Activated effector memory CD4-positive, alpha-beta T cell treated with Interleukin-2 at 50 U/mL for 16 hours (primary cell): ENCODE measurements at places on chromosomes 2 and 18.

GRCh38 chr2:16115881-16116830 is 175.8 kb downstream of the MYCN start:
- no peak for DNase-seq

DNA sequence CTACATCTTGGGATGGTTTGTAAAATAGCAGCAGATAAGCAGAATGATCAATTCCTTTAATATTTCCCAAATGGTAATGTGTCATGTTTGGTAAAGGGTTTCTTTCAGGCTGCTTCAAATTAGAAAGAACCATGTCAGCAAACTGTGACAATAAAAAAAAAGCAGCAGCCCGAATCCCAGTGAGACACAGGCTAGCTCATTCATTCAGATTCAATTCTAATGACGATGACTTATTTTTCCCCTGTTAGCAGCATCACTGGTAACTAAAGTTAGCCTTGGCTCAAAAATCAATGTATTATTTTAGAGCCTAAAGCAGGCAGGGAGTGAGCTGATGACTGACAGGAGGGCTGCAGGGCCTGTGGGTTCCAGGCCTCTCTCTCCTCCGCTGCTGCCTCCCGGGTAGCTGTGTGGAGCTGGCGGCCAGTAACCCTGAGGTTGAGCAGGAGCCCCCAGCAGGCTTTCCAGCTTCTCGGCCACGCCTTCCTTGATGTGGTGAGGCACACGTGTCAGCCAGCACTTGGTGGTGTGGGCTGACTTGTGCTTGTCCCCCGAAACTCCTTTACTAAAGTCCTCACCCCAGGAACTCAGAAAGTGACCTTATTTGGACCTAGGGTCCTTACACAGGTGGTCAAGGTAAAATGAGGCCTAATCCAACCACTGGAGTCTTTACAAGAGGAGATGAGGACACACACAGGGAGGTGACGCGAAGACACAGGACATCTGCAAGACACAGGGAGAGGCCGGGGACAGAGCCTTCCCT is 120.5 kb upstream of the HS6ST1 start:
- no peak for DNase-seq

DNA sequence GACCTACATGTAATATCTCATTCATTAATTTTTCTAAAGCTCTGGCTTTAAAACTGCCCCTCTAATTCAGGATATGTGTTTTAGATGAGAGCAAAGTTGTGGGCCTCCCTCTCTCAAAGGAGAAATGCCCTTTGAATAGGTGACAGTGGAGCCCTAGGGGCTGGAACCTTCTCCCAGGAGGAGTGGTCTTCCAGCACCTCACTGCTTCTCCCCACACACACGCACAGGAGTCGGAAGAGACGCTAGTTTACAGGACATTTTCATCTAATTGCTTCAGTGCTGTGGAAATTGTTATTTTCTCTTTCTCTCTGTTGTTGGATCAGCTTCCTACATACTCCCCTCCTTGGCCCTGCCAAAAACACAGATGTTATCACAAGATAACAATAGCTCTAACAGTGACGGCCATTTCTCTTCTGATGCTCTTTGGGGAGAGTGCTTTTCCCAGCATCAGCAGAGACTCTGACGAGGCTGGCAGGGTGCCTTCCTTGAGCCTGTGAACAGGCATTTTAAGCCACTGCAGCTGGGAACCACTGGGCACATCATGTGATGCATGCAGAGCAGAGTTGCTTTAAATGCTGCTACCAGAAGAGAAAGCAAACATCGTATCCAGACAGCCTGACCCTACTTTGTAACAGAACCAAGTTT is 209.4 kb upstream of the SP5 start:
- no peak for DNase-seq

DNA sequence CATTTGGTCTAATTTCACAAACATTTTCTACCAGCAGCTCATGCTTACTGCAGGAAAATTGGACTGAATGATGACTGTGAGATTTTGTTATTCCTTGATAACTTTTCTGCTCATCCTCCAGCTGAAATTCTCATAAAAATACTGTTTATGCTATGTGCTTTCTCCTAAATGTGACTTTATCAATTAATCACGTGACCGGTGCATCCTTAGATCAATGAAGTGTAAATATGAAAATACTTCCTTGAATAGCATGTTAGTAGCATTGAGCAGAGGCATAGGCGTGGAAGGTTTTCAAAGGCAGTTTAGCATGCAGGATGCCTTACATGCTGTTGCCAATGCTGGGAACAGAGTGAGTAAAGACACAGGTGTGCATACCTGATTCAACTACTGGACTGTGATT is 1002.5 kb downstream of the CBLN2 start:
- DNase-seq: no peak

DNA sequence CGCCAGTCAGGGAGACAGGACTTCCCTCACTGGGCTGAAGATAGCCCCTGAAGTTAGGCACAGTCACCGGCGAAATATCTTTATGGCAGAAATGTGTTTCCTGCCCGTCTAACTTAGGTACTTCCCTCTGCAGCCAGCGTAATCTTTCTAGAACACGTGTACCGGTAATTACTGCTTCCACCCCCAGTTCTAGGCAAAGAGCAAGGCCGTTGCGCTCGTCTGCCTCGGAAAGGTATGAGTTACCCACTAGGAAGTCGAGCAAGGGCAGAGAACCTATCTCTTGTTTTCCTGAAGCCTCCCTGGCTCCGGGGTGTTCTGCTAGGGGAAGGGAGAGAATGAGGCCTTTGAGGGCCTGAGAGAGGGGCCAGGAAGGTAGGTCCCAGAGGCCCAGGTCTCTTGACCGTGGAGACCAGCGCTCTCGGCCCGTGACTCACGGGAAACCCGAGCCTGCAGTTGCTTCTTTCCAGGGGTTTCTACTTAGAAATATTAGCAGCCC is 70.0 kb downstream of the TWSG1 start:
- no peak for DNase-seq

DNA sequence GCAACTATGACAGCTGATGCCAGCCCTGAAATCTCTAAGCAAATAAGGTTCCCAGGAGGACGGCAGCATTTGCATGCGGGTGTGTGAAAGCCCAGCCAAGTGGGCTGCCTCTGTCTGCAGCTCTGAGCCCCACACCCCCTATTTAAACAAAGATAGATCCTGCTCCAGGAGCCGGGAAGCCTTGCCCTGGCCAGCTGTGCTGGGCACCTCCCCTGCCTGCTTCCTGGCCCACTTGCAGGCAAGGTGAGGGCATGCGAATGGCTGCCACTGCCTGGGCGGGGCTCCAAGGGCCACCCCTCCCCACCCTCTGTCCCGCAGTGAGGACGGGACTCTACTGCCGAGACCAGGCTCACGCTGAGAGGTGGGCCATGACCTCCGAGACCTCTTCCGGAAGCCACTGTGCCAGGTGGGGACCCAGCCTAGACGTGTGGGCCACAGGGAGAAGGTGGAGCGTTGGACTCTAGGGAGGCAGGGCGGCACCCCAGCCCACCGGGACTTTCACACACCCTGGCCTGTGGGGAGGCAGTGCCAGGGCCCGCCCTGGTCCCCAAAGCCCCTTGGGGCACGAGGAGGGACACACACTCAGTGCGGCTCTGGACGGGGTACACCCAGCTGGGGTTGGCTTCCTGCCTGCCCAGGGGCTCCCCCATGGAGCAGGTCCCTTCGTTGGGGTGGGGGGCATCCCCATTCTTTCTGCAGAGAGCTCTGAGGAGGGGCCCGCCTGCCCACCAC is at the start of gene ANO7:
ANO7 (plus strand) TSS at position 317 of the 732 bp plus-strand sequence. CDS start 1,387 bp downstream, outside the sequence.
- DNase-seq: no peak

DNA sequence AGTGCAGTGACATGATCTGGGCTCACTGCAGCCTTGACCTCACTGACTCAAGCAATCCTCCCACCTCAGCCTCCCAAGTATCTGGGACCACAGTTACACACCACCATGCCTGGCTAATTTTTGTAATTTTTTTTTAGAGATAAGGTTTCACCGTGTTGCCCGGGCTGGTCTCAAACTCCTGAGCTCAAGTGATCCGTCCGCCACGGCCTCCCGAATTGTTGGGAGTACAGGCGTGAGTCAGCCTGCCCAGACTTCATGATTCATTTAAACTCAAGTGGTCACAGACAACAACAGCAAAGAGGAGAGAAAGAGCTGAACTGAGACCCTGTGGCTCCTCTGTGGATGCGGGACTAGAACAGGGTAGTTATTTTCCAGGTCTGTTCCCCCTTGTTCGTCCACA is 83.0 kb downstream of the TSHZ1 start:
- DNase-seq: no peak

GRCh38 chr2:113192459-113193100 is 18.8 kb downstream of the PSD4 start:
- no peak for DNase-seq

GRCh38 chr2:18605115-18605514 is 15.7 kb upstream of the NT5C1B start:
- no peak for DNase-seq

- DNase-seq: no peak
Measured at GRCh38 chr2:159128191-159128590, 158.3 kb downstream of the WDSUB1 start.

DNA sequence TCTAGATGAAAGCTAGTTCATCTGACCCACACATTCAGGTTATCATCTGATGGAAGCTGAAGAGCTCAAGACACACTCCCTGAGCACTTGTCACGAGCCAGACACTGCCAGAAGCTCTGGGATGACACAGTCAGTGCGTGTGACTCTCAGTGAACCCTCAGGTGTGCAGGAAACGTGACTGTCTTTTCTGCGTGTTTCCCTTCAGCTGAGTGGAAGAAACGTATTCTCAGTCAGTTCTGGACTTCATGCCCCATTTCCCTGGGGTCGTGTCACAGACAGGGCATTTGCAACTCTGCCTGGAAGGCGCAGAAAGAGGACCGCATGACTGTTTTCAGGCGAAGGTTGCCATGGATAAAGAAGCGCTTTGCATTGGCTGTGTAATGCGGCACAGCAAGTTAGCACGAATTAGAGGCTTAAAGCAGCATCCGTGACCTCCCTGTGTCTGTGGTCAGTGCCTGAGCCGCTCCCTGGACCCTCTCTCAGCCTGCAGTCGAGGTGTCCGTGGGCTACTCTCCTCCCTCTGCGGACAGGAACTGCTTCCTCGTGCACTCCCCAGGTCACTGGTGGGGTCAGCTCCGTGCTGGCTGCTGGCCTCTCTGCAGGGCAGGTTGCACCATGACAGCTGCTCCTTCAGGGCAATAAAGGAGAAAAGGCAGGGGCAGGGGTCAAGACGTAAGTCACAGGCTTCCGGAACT is 3.3 kb upstream of the ALLC start:
- DNase-seq: no peak

GRCh38 chr2:62147610-62148301 is 48.2 kb upstream of the B3GNT2 start:
- DNase-seq: no peak

- DNase-seq: no peak
Measured at GRCh38 chr2:10232096-10232815, 70.4 kb upstream of the HPCAL1 start.

GRCh38 chr18:56009411-56009810 is 421.4 kb upstream of the TCF4 start:
- no peak for DNase-seq

DNA sequence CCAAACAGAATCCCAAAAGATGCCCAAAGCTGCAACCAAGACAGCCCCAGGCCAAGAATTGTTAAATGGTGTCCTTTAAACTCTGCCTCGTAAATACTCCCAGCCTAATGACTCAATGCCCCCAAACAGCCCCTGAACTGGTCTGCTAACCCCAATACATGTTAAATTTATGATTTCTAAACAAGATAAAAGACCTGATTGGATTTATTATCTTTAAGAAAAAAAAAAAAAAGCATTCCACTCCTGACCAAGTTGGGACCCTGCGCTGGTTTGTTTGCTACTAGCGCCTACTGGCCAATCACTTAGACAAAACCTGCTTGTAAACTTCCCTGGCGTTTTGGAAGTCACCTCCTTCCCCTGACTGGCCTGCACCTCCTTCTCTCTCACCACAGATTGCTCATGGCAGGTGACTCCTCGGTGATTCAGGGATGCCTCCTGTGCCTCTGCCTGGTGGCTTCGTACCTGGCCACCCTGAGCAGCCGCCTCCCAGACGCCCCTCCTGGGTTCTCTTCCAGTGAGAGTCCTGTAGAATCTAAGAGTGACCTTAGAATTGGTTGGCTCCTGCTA is 121.3 kb downstream of the BCL11A start:
- no peak for DNase-seq

GRCh38 chr2:230907361-230908091 is 17.5 kb downstream of the GPR55 start:
- DNase-seq: no peak

- no peak for DNase-seq
Measured at GRCh38 chr2:204487447-204488229, 57.6 kb upstream of the PARD3B start.

- no peak for DNase-seq
Measured at GRCh38 chr2:164710837-164711765, 89.8 kb upstream of the GRB14 start.

- DNase-seq: no peak
Measured at GRCh38 chr18:32983721-32984120, 210.9 kb upstream of the KLHL14 start.

DNA sequence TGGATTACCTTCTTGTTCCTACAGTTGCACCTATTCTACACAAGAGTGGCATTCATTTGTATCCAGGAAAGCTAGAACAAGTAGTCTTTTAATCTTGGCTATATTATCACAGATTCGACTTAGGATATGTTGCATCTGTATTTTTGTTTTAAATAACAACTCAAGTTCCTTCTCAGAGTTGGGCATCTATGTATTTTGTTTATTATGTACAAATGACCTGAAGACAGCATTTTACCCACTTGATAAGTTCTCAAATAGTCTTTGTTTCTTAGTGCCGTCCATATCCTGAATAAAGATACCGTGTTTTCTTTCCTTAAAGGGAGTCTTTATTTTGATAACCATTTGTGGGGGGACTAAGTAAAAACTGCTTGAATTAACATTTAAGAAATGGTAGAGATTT is 2.9 kb downstream of the ITPRID2 start:
- DNase-seq: no peak

DNA sequence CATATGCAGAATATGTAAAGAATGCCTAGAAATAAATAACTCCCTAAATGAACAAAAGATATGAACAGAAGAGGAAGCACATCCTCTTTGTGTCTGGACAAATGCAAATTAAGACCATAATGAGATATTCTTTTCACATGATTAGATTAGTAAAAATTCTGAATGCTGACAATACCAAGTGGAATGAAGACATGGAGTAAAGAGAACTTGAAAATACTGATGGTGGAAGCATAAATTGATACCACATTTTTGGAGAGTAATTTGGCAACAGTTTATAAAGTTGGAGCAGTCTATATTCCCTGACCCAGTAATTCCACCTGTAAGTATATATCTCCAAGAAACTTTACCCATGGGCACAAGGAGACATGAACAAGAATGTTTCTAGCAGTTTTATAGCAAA is 130.0 kb downstream of the CAPN13 start:
- DNase-seq: no peak

DNA sequence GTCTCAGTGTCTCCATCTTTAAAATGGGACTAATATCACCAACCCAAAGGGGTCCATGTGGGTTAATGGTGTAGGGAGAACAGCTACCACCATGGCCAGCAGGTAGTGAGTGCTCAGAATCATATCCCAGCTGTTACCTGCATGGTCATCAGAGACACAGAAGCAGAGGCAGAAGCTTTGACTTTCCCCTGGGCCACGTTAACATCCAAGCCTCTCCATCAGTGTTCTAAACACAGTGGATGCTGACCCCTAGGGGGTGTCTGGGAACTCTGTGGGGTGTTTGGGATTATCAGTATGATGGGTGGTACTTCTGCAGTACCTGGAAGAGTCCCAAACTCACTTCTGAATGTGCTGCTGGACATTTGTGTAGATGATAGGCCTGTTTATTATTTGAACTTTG is 93.6 kb downstream of the GYPC start:
- no peak for DNase-seq

GRCh38 chr2:103293742-103294077 is 531.9 kb downstream of the TMEM182 start:
- DNase-seq: no peak
